ENCODE measurements at places on chromosomes 7 and 10.

GRCh38 chr10:533186-533585 lies 156.3 kb downstream of the DIP2C start:
- DNase-seq = no peak

GRCh38 chr7:93142127-93142526 lies 6.1 kb downstream of the SAMD9L start:
- DNase-seq = no peak

DNA sequence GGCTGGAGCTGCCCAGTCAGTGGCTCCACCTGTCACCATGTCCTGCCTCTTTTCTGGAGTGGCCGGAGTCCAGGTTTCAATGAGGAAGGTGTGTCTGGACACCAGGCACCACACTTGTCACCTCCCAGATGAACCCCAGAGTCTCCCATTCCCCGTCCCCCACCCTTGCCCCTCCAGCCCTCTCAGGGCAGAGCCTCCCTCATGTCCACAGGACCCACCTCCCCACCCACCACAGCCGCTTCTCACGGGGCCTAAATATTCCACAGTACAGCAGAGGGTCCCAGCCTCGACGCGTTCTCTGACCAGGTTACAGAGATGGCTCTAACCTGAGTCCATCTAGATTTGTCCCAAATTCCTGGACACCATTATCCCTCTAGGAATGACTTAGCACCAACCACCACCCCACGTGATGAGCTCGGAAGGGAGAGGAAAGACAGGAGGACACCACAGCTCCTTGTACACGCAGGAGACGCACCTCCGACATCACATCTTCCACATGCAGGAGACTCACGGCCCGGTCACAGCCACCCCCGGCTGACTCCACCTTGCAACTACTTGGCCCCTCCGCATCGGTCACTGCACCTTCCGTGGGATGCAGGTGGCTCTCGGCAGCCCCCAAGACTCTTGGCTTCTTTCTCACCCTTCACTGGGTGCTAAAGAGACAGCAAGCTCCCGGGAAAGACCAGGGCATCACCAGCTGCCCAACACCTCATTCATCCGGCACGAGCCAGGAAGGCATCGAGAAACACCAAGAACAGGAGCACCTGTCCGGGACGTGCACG lies 560.2 kb downstream of the DNAJB6 start:
- DNase-seq = no peak

- no peak for DNase-seq
These were observed 7.5 kb downstream of the ZYX start for GRCh38 chr7:143388491-143389101.

GRCh38 chr10:105956550-105956949 lies 1208.0 kb downstream of the SORCS1 start:
- DNase-seq = no peak

- no peak for DNase-seq
These were observed 27.5 kb upstream of the ZCCHC24 start for GRCh38 chr10:79472951-79473350.

GRCh38 chr7:154857240-154857639 lies 145.7 kb downstream of the PAXIP1 start:
- no peak for DNase-seq

DNA sequence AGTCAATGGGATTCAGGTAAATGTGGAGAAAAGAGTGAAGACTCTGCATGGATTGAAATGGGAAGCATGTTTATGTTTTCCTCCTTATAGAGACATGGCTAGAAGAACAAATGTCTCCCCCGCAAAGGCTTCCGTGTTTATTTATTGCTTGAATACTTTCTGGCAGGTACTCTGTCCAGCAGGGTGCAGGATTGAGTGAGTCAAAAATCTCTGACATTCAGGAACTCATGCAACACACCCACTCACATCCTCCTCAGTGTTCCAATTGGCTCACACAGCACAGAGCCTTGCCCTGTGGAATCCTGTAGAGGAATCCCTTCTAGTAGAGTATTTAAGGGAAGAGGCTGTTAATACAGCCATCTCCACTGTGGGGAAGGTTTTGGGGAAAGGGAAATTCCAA lies 290.3 kb upstream of the VWC2 start:
- no peak for DNase-seq

DNA sequence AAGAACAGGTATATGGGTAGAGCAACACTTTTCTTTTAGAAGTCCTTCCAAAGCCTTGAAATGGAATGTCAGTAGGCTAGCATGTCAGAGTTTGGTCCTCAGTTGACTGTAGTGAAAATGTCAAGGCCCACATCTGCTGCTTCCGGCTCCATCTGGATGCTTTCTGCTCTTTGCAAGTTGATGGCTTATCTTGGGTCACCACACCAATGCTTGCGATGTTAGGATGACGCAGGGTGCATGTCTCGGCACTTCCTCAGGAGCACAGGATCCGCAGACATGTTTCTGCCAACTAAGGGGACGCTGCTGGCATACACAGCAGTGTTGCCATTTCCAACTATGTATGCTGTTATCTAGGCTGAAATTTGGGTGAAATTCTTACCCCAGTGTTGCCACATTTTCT lies 14.0 kb upstream of the HBP1 start:
- DNase-seq = no peak

DNA sequence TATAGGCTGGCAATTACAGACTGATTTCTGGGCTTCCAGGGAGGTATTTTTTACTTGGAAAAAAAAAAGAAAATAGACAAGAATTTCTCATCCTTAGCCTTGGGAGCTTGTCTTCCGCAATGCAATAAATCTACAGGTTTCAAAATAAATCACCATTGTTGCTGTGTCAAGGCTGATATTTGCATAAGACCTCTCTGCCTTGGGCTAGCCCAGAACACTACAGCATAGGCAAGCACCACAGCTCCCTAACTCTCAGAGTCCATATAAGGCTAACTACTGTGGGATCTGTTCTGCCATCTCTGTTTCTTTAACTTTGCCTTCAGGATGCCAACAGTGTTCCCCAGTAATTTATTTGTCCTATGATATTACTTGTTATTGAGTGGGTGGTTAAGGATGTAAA lies 64.4 kb downstream of the ZWINT start:
- DNase-seq = no peak

DNA sequence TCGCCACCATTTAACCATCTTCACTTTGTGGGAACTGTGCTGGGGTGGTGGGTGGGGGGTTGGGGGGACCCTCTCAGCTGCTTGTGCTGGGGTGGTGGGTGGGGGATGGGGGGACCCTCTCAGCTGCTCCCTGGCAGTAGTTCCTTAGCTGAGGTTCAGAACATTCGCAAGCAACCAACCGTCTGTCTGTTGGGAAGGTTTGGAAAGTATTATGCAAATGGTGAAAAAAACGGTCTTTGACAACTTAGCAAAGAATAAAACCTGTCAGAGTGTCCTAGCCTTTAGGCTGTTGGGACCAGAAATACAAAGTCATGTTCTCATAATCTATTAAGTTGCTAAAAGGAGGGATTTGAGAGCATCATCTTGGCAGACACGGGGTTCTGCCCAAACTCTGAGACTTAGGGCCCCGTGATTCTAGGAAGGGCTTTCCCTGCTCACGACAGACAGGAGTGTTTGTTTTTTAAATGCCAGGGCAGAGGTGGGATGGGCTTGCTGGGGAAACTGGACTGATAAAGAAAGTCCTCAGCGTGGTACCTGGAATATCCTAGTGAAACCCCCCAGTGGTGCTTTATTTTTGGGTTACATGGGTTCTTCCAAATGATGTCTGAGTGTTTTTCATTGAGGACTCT lies 14.1 kb upstream of the SRGN start:
- no peak for DNase-seq

DNA sequence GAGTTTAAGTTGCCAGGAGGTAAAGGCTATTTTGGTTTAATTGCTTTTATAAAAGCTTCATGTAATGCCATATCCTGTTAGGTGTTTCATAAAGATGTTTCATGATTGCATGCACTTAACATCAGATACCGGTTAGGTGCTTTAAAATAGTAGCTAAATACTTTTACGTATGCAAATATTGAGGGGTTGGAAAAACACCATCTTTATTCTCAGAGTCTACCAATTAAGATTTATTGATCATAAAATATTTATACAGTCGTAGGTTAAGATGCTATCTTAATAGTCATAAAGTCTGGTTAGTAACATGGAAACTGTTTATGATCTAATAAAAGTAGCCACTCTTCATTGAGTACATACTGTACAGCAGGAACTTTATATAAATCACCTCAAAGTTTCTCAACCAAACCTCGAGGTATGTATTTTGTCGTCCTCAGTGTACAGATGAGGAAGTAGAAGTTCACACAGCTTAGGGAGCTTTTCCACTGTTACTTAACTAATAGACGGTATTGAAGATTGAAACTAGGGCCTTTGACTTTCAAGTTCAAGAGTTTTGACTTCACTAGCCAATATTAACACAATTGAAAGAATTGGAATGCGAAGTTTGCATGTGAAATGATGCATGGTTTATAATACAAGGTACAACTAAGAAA lies 897.1 kb downstream of the GATA3 start:
- DNase-seq = no peak

DNA sequence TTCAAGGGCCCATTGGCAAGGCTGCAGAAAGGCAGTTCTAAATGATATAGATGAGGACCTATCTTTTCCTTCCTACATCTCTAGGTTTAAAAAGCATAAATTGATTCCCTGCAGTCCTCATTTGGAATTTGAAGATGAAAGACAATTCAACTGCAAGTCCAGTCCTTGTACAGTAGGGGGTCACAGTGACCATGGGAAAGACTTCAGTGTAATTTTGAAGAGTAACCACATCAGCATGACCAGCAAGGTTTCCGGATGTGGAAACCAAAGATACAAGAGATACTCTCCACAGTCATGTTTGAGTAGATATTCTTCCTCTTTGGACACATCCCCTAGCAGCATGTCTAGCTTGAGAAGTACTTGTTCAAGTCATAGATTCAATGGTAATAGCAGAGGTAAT lies 539.3 kb upstream of the TEX47 start:
- DNase-seq = no peak

- no peak for DNase-seq
These were observed 343.7 kb downstream of the ELMO1 start for GRCh38 chr7:37104822-37105518.

DNA sequence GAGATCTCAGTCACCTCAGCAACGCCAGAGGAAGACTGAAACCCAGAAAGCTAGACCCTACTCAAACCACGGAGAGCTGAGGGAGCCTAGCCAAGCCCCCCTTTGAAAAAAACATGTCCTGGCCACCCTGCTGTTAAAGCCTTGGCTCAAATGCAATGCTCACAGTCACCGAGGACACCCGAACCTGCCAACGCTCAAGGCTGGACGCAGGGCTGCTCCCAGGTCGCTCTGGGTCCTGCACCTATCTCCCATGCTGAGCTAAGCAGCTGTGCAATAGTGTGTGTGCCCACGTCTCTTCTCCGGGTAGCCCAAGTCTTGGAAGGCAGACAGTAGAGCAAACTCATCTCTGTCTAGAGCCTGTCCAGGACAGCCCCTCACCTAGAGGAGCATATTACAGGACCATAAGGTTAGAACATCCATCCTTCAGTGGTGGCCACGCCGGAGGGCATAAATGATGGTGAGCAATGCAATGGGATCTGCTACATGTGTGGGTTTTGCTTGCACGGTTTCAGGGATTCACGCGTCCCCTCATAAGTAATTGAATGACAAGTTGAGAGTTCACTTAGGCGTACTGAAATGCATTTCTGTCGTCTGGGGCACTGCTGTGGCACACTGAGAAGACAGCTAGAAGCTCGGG lies 94.2 kb upstream of the DDC start:
- no peak for DNase-seq

- DNase-seq = no peak
These were observed 1.3 kb downstream of the PFKFB3 start for GRCh38 chr10:6204063-6204340.

DNA sequence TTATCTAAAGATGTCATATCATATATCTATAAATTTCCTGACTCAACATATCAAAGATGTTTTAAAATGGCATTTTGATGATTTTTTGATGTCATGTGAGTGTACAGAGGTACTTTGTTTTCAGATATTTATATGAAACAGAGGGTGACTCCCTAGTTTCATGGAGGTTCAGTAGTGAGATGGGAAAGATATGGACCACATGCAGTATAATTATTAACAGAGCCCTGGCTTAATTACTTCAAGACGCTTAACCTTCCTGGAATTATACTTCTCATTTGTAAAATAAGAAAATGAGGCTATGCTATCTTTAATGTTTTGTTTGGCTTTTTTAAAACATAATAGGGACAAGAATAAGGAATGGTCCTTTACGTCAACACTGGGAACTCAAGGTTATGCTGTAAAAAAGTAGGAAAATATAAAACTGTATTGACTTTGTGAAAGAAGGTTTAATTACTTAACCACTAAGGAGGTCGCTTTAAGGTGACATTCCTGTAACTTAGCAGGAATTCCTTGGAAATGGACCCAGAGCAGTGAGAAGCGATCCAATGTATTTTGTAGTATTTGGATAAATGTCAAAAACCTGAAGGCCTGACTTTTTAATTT lies 821.0 kb upstream of the IGFBP3 start:
- no peak for DNase-seq

- DNase-seq = no peak
These were observed 3.3 kb upstream of the PWWP2B start for GRCh38 chr10:132393695-132394181.

- no peak for DNase-seq
These were observed 7.7 kb downstream of the NUDCD3 start for GRCh38 chr7:44482502-44483485.

DNA sequence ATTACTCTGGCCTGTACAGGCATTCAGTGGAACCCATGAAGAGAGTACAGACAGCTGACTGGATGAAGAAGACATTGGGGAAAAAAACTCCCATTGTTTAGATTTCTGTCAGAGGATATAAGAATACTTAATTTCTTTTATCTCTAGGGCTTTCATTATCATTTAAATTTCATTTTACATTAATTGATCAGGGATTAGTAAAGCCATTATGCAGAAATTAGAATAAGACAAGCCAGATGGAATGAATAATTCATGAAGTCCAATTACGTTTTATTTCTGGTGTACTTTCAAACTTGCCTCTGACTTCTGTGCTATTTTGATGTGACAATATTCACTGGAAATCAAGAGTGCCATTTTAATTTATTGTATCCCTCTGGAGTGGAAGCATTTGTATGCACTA lies 247.0 kb downstream of the SLC25A13 start:
- no peak for DNase-seq

DNA sequence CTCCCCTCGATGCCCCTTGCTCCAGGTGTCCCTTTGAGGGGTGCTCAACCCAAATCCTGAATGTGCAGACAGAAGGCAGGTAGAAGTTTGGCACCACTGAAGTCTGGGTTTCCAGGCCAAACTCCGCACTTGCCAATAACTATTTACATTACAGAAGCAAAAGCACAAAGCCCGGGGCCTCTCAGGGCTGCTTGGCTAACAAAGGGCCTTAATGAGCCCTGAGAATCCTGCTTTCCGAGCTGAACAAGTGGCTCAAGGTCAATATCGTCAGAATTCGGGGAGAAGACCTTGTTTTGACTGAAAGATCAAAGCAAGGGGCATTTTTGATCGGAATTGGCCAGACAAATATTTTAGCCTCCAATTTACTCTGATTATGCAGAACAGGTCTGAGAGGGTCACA lies 189.9 kb downstream of the HERPUD2 start:
- DNase-seq = no peak

GRCh38 chr7:141700848-141701371 lies 1.1 kb downstream of the DENND11 start:
- no peak for DNase-seq

- DNase-seq = no peak
These were observed 51.4 kb upstream of the AOAH start for GRCh38 chr7:36775676-36776075.

- no peak for DNase-seq
These were observed 126.5 kb downstream of the DOCK4 start for GRCh38 chr7:112079673-112080072.
